Activated T-helper 17 cell treated with anti-CD3 and anti-CD28 coated beads, Interleukin-2, amount 50 U/mL, for 72 hours (primary cell): ENCODE measurements at places on chromosomes 2 and 18. TPM values are rescaled to one million over a fixed set of nuclear protein-coding genes. Genes with fewer than 3 reads are reported as not detected.

DNA sequence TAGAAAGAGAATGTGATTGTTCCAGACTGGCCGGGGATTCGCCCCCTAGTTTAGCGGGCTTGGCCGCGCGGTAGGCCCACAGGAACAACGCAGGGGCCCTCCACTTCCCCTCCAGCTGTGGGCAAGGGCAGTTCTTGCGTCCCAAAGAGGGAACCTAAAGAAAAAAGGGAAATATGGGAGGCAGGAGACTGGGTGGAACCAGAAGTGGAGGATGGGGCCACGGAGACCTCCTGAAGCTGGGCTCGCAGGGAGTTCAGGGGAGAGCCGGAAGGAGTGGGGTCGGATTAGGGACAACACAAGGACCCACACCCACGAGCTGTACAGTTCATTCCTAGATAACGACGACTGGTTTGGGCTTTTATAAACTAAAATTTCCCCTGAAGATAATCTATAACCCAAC lies 18.2 kb downstream of the GNLY start:
- no peak for ATAC-seq

DNA sequence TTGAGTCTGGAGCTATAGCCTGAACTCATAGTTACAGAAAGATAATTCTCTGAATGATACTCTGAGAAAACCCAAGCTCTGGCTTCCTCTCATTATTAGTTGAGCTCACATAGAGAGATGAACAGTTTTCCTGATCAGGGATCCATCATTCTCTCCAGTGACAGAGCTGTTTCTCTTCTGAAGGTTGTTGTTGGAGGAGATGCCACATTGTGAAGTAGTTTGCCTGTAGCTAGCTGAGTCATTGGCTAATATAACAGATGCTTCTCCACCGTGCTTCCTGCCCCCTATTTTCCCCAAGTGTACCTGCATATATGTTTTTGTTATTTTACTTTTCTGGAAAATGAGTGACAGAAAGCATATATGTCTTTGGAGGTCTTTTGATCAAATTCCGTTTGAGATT lies 64.6 kb downstream of the OSBPL6 start:
- ATAC-seq, result no peak

- peak; percentile 67 for ATAC-seq
Measured at GRCh38 chr2:181656450-181657291, at the start of gene CERKL. TSS of gene CERKL (minus strand) at chr2:181657105. CDS start at chr2:181657006, 99 bp downstream.

DNA sequence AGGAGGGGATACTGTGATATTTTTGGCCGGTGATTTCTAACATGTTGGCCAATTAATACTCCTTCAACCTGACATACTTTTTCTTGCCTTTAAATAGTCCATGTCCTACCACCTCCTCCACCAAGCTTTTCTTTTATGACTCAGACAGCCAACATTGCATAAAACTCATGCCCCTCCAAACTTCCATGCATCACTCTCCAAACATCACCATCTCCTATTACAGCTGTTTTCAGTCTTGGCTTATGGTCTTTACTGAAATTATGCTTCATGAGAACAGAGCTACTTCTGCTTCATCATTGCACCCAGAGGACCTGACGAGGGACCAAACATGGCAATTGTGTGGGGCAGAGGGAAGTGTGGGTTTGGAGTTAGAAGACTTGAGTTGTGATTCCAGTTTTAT lies 305.4 kb downstream of the LPIN1 start:
- ATAC-seq, result no peak

- ATAC-seq, result peak; percentile 10
Measured at GRCh38 chr2:112582314-112582746, 2.1 kb upstream of the CHCHD5 start.

- ATAC-seq, result no peak
Measured at GRCh38 chr2:44548221-44549098, 186.7 kb downstream of the CAMKMT start.

- ATAC-seq, result no peak
Measured at GRCh38 chr2:59585655-59586054, 967.8 kb downstream of the BCL11A start.

The TMEM169 gene
- total RNA-seq, result 1.5 TPM

The REEP1 gene
- 0.11 TPM for total RNA-seq

The CIB4 gene
- not detected for total RNA-seq

The MROH2A gene
- total RNA-seq, result not detected

The TEX44 gene
- not detected for total RNA-seq
